Muscle of back (tissue), 13 donors: ENCODE measurements at places on chromosomes 5 and 9.

DNA sequence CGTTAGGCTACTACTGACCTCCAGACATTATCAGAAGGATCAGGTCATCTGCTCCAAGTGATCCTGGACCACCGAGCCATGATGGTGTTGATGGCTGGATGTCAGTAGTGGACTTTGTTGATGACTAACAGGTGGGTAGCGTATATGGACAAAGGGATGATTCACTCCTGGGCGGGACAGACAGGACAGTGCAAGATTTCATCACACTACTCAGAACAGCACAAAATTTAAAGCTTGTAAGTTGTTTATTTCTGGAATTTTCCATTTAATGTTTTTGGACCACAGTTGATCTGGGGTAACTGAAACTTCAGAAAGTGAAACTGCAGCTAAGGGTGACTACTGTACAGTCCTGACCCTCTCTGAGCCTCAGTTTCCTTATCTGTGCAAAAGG, 12.7 kb downstream of the PDGFRB start:
- no peak for DNase-seq

DNA sequence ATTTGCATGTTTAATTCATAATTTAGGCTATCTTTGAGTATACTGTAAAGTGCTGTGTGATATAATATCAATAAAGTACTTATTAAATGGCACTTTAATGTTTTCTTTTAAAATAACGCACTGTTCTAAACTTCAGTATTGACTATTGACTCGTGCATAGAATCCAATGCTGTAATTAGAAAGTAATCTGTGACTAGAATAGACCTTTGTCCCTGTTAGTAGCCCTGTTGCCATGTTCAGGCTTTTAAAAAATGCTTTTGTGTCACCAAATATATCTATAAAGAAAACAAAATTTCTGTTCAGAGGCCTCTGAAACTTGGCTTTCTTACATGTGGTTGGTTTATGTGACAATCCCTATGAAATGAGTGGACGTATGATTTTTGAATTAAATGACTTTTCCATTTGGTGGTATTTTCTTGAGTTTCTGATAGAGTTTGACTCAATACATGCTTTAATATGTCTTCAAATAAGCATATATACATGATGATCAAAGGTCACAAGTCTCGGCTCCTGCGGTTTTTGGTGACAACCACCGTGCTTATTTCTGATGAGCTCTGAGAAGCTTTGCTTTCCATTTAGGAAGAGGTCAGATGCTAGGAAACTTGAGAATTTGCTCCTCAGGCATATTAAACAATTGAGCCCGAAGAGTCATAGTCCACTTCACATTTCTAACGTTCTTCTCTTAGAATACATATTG, 174.7 kb downstream of the NR3C1 start:
- DNase-seq, result no peak

GRCh38 chr9:89603767-89604665, 796 bp upstream of the GADD45G start:
- peak; percentile 57 for DNase-seq

GRCh38 chr5:19266791-19267190, 721.2 kb downstream of the CDH18 start:
- no peak for DNase-seq

- no peak for DNase-seq
These were observed 137.1 kb upstream of the TRIM32 start for GRCh38 chr9:116549786-116550660.

DNA sequence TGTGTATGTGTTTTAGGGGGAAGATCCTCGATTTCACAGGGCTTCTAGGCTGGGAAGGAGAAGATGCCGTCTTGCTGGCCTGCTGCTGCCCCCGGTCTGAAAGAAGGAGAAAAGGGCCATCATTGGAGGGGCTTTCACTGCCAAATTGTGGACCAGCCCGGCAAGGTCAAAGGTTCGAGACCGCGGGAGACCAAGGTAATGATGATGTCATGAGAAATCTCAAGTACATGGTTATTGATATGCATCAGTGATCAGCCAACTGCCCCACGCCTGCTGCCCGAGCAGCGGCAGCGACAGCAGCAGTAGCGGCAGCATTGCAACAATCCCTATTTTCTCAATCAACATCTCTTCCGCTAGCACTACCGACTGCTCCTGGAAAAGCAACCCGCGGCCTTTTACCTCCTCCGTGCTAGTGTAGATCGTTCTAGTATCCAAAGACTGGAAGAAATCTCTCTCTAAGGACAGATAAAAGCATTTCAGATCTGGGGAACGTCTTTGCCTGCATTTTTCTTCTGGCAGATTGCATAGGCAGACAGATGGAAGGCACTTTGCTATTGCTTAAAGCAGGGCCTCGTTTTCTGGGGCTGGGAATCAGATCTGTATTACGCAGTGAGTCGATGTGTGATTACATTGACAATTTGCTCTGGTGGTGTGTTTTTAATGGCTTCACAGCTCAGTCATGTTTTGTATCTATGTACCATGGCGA, 215.3 kb downstream of the MEF2C start:
- no peak for DNase-seq

GRCh38 chr5:9365512-9365911, 180.4 kb downstream of the SEMA5A start:
- no peak for DNase-seq

- DNase-seq, result no peak
These were observed 60.5 kb downstream of the BASP1 start for GRCh38 chr5:17277907-17278306.

DNA sequence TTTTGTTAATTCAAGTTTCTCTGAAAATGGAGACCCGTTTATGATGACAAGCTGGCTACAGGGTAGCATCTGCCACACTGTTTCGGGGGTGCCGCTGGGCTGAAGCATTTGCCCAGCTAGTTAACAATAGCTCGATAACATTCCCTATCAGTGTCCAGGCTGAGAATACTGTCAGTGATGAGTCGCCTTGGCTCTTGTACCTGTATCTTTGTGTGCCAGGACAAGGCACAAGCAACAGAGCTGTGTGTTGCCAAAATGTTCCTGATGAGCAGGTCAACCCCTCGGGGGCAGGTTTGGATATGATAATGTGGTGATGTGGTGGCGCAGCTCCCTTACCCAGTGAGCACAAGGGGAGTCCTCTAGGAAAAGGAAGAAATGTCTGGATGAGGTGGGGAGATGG, 7.0 kb downstream of the TGFBI start:
- no peak for DNase-seq

- no peak for DNase-seq
These were observed 37.7 kb upstream of the ZFAND5 start for GRCh38 chr9:72402744-72403143.

DNA sequence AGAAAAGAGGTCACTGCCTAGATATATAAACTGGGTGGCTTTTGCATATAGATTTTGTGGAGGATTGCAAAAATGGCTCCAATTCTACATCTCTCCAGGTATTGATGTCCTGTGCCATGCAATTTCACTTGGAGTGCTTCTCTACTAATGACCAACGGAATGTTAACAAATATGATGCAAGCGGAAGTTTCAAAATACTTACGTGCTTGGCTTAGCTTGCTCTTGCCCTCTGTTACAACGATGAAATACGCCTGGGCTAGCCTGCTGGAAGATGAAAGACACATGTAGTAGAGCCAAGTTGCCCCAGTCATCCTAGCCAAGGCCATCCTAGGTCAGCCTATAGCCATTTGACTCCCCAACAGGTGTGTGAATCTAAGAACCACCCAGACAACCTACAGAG, 3.6 kb upstream of the POC5 start:
- no peak for DNase-seq

DNA sequence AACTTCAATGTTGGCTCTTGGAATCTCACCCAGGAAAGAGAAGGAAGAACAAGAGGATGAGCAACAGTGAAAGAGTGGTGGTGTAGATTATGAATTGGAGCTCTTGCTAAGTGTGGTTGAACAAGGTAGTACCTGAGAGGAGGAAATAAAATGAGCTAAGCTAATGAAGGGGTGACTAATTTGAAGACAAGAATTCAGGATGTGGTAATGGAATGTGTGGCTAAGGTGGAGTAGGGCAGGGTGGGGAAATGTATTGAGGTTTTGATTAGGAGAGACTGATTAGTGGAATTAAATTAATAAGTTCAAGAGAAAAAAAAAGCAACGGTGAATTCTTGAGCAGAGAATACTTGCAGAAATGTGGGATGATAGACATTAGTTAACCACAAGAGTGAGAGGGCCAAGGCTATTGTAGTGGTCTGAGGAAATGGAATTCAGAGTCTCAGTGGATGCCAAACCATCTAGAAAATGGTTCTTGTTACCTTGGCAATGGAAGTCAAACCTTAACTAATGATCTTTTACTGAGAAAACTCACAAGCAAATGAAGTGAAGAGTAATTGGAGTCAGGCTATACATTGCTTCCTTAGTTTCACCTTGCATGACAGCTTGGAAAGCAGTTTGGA, 648.3 kb upstream of the ZNF608 start:
- DNase-seq, result no peak

- no peak for DNase-seq
These were observed 41.4 kb downstream of the AGTPBP1 start for GRCh38 chr9:85700330-85700729.

DNA sequence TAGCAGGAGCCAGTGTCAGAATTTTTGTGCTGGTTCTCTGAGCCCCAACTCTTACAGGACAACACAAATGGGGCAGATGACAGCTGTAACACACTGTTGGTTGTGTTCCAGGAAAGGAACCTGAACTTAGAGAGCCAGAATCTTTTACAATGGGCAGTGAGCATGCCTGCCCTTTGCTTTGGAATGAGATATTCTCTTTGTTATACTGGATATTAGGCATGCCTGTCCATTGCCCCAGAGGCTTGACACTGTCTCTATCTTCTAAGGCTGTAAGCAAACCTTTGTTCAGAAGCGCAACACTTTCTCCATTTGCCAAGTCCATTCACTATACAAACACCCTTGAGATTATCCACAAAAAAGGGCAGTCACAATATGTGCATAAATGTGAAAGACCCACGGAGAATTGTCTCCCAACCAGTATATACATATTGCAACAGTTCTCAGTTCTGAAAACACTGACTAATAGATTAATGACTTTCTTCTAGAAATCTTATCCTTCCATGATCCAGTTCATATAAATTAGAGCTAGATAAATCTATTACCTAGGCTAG, 26.3 kb upstream of the CEP120 start:
- no peak for DNase-seq

GRCh38 chr5:125198270-125198974, 452.0 kb upstream of the ZNF608 start:
- peak; percentile 95 for DNase-seq

GRCh38 chr9:89177012-89177943, 1.3 kb downstream of the SHC3 start:
- DNase-seq, result no peak

- DNase-seq, result no peak
These were observed 22.4 kb downstream of the MACIR start for GRCh38 chr5:103280967-103281366.

- DNase-seq, result peak; percentile 75
These were observed 133.2 kb downstream of the MTX3 start for GRCh38 chr5:79857714-79858409.

DNA sequence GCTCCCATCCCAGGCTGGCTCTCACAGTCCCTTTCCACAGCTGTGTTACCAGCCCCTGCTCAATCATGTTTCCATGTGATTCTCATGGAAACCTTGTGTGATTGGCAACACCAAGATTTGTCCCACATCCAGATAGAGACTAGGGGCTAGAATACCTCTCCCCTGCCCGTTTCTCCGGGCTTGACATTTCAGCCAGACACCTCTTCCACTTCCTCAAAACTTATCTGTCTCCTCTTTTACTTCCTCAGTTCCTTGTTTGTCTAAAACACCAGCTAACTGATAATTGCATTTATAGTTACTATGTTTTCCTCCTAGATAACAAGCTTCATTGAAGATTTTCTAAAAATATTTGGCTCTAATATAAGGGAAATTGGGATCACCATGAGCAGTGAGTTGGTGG, 16.6 kb upstream of the KCNMB1 start:
- DNase-seq, result no peak

- DNase-seq, result no peak
These were observed 718.2 kb downstream of the SEMA5A start for GRCh38 chr5:8827696-8828095.

GRCh38 chr5:75265731-75266130, 29.1 kb upstream of the ANKRD31 start:
- DNase-seq, result no peak

DNA sequence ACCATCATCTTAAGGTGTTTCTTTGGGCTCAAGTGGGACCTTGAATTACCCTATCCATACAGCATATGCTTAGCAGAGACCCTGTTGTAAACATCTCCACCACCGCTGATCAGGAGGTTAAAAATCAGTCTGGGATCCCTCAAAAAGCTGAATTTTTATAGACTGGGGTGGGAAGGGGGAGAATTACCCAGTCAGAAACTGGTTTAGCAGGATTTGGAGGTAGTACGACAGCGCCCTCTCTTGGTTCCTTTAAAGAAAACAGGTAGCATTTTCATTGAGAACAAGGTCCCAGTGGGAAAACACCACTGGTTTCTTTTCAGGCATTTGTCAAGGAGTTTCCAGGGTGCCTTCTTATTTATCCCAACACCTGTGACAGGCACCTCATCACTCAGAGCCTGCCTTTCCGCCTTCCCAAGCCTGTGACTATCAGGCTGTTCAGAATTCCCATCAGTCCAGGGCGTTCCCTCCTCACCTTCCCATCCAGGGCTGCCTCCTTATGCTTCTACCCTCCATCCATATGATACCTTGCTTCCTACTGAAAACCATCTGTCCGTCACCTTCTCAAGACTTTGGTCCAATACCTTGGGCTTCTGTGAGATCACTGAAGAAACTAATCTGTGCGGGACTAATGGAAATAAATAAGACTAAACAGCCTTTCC, 203.8 kb upstream of the RAI14 start:
- DNase-seq, result no peak

- no peak for DNase-seq
These were observed 8.4 kb upstream of the RUSC2 start for GRCh38 chr9:35481347-35481975.

DNA sequence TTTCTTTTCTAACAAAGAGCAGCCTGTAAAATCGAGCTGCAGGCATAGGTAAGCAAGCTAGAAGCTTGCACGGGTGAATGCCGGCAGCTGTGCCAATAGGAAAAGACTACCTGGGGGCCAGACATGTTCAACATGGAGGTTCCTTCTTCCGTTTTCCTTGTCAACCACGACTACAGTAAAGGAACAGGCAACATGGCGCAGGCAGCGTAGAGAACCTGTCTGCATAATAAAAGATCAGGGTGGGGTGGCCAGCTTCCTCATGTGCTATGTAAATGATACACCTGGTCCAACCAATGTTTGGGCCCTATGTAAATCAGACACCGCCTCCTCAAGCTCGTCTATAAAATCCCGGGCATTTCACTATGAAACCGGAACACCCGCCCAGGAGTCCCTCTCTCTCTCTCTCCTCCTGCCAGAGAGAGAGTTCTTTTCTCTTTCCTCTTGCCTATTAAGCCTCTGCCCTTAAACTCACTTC, 103.8 kb upstream of the LIFR start:
- no peak for DNase-seq
